ENCODE measurements at places on chromosomes 6 and 20.

GRCh38 chr6:18147616-18148015, 7.3 kb downstream of the TPMT start:
- no peak for DNase-seq

DNA sequence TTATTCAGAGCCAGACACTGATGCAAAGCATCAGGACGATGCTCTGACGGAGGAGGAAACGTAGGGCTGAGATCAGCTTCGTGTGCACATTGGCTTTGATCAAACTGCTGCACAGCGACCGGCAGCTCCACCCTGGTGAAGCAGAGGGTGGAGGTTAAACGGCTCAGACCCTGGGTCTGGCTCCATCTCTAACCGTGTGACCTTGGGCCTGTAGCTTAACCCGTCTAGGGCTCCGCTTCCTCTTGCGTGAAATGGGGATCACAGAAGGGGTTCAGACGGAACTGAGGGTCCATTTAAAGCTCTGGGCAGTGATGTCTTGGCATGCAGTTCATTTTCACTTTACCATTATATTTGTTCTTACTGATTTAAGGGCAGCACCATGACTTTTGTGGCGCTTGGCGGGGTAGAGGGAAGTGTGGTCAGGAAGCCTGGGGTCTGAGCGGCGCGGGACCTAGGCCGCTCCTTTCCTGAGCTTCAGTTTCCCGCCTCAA, 644 bp downstream of the RBL1 start:
- no peak for DNase-seq

DNA sequence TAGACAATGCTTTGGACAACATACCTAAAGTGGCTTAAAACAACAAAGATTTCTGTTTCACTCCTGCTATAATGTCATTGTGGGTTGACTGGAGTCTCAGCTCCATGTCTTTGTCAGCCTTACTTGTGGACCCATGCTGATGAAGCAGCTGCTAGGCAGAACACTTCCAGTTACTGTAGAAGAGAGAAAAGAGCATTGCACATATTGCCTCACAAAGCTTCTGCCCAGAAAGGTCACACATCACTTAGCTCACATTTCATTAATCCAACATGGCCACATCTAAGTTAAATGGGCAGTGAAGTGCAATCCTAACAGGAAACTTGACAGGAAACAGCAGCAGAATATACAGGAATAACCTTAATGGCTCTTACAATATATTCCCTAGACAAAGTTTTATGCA, 480.5 kb upstream of the HTR1E start:
- DNase-seq = no peak

DNA sequence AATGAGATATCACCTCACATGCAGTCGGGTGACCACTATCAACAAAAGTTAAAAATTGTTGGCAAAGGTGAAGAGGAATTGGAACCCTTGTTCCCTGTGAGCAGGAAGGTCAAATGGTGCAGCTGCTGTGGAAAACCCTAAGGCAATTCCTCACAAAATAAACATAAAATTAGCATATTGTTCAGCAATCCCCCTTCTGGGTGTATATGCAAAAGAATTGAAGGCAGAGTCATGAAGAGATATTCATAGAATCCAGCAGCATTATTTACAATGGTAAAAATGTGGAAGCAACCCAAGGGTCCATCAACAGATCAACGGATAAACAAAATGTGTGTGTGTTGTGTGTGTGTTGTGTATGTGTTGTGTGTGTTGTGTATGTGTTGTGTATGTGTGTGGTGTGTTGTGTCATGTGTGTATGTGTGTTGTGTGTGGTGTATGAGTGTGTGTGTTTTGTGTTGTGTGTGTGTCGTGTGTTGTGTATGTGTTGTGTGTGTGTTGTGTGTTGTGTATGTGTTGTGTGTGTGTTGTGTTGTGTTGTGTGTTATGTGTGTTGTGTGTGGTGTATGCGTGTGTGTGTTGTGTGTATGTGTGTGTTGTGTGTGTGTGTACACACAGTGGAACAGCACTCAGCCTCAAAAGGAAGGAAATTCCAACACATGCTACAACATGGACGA, 245.1 kb downstream of the ERMARD start:
- no peak for DNase-seq

DNA sequence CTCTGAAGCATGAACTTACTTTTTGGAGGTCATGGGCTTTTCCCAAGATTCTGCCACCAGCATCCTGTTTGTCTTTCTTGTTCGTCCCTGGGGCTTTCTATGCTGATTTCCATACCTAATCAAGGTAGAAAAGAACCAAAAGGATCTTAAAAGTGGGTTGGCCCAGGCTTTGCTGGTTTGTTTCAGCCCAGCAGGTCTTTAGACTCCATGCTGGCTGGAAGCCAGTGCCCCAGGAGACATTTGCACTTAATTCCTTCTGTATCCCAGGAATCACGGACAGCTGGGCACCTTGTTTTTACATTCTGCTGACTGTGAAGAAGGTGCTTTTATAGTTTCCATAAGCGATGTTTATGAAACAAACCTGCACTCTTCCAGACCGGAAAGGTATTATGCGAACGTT, 195.9 kb downstream of the CDH4 start:
- DNase-seq = no peak

- DNase-seq = no peak
Observed at GRCh38 chr6:99905209-99906106, 88.6 kb downstream of the MCHR2 start.

- DNase-seq = no peak
Observed at GRCh38 chr6:25942561-25943147, 12.2 kb upstream of the SLC17A2 start.

DNA sequence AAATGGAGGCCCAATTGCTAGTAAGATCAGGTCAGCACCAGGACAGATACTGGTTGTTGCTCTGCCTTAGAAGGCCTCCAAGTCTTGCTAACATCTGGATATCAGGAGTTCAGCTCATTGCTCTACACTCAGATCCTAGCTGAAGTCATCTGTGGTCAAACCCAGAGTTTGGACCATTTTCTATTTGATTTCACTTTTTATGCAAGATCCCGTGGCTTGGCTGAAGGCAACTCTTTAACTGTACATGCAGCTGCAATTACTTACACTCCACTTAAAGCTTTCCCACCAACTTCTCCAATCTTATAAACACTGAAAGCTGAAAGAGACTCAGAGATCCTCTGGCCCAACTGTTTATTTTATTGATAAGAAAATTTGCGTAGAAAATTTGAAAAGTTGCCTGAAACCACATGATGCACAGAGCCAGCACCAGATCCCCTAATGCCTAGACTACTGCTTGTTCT, 2.7 kb downstream of the SLC17A2 start:
- DNase-seq = no peak

DNA sequence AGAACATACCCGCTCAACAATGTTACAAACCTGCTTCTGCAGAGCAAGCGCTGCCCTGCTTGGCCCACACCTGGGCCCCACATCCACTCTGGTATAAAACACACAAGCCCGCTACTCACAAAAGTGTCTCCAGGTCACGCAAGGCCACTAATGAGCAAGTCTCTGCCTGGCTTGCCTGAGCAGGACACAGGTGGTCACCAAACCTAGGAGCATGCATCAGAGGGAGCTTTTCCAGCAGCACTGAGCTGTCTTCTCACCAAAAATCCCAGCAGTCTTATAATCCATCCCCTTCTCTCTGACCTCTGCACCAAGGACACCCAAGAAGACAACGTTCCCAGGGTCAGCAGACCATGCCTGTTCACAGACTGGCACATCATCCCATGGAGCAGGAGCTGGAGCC, 100.8 kb downstream of the DLL1 start:
- no peak for DNase-seq

DNA sequence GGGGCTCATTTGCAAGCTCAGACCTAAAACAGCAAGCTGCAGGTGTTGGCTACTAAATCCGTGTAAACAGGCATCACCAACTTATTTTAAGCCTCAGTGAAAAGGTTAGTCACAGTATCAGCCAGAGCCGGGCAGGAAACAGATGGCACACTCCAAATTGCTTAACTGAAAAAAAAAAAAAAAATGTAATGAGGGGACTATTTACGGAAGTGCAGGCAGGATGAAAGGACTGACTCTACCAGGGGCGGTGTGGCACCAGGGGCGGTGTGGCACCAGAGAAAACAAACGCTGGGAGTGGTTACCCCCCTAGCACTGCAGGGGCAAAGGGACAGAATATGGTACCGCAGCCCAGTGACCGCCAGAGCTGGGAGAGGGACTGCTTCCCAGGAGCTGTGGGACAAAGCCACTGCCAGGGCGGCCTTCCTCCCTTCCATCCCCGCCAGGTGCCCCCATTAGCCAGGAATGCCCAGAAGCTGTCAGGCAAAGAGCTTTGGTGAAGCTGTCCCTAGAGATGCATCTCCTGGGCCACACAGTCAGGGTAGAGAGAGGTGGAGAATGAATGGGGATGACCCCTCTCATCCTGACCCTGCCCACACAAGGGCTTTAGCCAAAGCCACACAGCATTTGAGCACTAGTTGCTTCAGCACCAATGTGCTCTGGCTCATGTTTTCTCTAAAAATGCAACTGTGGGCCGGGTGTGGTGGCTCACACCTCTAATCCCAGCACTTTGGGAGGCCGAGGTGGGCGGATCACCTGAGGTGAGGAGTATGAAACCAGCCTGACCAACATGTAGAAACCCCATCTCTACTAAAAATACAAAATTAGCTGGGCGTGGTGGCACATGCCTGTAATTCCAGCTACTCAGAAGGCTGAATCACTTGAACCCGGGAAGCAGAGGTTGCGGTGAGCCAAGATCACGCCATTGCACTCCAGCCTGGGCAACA, 39.6 kb upstream of the GFOD1 start:
- no peak for DNase-seq

DNA sequence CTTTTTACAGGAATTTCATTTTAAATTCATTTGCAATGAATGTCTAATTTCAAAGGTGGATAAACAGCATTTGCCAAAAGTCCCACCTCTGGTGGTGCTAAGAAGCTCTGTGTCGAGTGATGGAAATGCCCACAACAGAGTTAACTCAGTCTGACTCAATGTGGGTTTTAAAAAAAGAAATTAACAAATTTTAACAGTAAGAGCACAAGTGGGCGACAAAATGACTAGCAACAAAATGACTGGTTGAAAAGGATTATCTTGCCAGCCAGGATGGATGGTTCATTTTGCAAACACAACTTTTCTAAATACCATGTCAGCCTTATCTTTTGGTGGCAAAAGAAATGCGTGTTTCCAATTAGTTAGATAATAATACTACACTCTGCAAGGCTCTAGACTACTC, 14.3 kb upstream of the TAGAP start:
- DNase-seq = no peak

GRCh38 chr6:28974505-28974904, 30.6 kb downstream of the ZNF311 start:
- DNase-seq = no peak

DNA sequence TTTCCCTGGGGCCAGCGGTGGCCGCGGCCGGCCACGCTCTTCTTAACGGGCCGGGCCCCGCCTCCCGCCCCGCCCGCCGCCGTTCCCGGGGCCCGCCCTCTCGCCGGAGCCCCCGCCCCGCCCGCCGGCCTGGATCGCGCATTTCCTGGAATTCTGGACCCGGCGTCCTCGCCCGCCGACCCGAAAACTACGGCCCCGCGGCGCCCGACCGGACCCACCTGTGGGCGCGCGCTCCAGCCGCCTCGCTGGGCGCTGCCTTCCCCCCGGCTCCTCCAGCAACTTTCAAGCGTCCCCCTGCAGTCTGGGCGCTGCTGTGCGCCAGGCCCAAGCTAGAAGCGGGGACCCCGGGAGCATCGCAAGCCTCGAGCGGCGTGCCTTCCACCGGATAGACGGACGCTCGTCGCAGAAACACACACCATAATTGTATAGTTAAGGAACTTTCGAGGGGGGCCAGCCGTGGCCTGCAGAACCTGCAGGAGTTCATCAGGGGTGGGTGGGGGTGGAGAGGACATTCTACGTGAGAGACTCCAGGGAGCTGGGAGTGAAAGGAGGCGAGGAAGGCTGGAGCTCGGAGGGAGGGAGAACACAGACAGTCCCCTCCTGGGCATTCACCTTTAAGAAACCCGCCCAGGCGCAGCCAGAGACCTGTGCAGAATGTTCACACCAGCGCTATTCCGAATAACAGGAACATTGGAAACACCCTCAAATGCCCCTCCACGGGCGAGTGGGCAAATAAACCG, at the start of gene ADA:
ADA (minus strand) TSS at position 16 of the 740 bp plus-strand sequence. CDS start 92 bp downstream, outside the sequence.
- DNase-seq = no peak

DNA sequence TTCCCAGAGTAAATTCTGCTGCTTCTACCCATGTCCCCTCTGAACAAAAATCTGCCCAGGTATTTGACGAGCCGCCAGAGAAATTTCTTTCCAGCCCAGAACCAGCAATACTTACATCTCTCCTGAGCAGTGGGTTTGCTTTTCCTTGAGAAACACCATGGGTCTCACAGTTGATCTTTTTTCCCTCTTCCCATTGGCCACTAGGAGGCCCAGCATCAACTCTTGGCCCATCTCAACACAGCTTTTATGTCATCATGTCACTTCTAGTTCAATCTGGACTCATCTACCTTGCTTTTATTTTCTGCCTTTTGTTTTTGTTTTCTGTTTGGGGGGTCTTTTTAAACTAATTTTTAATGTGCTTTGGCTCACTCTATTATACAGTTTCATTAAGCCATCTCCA, 18.8 kb downstream of the MAFB start:
- no peak for DNase-seq

DNA sequence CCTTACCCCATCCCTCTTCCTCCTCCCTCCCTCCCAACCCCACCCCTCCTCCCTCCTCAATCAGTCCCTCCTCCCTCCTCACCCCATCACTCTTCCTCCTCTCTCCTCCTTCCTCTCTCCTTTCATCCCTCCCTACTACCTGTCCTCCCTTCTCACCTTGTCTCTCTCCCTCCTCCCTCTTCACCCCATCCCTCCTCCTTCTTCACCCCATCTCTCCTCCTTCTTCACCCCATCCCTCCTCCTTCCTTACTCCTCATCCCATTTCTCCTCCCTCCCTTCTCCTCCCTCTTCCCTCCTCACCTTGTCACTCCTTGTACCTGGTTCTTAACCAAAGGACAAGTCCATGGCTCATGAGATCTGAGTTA, 222.4 kb downstream of the TTLL2 start:
- no peak for DNase-seq

- no peak for DNase-seq
Observed at GRCh38 chr20:41308290-41308711, 9.2 kb downstream of the ZHX3 start.

DNA sequence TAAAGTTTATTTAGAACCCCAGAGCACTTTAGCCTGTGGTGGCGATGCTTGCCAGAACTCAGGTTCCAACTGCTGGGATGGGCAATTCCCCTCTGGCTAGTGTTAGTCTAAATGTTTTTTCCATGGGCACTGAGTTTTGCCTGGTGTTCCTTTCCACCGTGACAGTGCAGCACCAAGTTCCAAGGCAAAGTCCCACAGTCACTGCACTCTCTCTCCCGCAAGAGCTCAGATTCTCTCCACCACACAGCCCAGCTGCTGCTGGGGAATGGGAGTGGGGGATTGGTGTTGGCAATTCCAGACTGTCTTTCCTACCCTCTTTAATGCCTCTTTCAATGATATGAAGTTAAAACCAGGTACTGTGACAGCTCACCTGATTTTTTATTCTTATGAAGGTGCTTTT, 247.6 kb downstream of the ALDH8A1 start:
- DNase-seq = no peak

DNA sequence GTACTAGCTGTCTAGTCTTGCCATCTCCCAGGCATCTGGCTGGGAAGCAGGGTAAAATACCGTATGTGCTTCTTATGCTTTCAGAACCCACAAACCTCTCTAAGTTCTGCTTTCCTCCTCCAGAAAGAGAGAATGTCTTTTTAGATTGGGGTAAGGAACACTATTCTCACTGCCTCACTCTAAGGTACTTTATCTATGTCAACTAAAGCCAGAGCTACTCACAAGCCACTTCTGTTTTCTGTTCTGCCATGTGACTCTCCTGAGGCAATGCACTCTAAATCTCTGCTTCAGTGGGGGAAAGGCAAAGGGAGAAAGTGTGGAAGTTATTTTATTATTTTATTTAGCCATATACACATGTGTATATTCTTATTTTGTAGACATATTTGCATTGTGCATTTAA, 15.6 kb downstream of the MEP1A start:
- DNase-seq = peak; percentile 27

GRCh38 chr6:47440719-47441118, 36.9 kb upstream of the CD2AP start:
- DNase-seq = no peak

Measured in hippocampal formation (tissue), 2 donors.